IPS DF 19.7 (cell line): ENCODE measurements at places on chromosomes 12 and 14.

DNA sequence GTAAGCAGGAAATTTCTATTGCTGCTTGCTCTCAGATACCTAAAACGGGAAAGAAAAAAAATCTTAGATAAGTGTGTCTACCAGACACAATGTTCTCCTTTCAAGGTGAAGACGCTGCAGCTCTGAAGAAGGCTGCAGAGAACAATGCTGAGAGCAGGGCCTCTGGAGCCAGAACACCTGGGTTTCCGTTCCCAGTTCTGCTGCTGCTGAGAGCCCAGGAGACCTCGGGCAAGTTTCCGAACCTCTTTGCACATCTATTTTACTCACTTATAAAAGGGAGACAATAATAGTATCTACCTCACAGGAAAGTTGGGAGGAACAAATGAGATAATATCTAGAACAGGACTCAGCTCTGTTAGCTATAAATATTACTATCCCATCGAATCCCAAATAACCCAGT, 122.9 kb downstream of the TMTC1 start:
- no peak for DNase-seq

DNA sequence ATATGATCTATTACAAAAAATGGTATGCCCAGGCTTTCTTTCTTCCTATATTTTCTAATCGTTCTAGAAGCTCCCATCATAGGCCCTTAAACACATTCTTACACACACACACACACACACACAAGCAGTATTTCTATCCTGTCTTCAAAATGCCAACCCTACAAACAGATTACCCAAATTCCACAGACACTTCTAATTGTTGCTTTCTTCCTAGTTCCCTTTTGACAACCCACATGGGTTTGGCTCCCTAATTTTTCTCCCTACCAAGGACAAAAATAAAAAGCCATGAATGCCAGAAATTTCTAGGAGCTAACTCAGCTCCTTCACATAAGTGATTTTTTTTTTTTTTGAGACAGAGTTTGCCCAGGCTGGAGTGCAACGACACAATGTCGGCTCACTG, 60.3 kb upstream of the NTF3 start:
- DNase-seq: no peak

DNA sequence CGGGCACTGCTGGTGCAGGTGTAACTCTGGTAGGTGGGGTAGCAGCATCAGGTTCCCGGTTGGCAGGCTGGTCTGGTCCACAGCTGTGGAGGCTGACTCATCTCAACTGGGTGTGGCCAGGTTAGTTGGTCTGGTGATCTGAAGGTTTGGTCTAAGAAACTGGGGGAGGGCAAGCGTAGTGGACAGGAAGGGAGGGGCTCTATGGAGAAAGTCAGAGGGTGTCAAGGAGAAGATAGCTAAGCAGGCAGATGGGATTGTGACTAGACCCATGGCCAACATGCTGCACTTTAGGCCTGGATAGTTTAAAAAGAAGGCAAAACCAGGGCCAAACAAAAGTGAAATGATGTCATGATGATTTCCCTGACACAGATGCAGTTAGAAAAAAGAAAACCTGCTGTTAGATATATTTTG, 7.9 kb downstream of the TRIM9 start:
- DNase-seq: no peak

DNA sequence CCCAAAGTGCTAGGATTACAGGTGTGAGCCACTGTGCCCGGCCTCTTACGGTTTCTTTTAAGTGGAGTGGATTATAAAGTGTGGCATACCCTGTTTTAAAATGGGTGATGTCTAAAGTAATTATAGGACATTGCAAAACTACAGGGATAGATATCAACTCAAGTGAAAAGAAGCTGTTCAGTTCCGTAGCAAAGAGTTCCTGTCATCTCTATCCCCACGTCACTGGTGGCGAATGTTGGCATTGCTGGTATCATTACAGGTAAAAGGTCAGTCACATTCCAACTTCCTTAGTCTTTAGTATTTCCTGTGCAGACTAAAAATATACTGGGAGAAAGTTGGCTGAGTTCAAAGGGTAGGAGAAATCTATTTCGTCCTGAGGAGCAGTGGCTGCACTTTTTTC, 95.6 kb upstream of the SLC38A2 start:
- no peak for DNase-seq

GRCh38 chr14:69901113-69901951, 22.1 kb downstream of the SMOC1 start:
- DNase-seq: no peak

DNA sequence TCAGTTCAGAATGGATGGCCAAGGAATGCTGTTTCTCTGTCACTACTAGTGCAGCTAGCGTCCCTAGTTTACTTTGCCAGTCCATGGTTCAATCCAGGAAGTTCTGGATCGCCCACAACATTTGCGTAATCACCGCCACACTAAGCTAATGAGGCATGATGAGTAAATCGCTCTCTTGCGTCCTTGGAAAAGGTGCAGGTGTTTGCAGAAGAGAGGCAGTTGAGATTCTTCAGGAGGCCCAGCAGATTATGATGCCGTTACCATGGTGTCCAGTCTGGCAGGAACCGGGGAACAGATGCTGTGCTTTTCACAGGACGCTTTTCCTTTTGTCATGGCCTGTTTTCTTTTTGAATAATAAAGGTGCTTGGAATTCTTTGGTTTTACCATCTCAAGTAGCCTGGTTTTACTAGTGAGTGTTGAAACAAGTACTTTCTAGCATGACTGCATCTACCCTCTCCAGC, 9.0 kb downstream of the TPH2 start:
- DNase-seq: peak; percentile 97

DNA sequence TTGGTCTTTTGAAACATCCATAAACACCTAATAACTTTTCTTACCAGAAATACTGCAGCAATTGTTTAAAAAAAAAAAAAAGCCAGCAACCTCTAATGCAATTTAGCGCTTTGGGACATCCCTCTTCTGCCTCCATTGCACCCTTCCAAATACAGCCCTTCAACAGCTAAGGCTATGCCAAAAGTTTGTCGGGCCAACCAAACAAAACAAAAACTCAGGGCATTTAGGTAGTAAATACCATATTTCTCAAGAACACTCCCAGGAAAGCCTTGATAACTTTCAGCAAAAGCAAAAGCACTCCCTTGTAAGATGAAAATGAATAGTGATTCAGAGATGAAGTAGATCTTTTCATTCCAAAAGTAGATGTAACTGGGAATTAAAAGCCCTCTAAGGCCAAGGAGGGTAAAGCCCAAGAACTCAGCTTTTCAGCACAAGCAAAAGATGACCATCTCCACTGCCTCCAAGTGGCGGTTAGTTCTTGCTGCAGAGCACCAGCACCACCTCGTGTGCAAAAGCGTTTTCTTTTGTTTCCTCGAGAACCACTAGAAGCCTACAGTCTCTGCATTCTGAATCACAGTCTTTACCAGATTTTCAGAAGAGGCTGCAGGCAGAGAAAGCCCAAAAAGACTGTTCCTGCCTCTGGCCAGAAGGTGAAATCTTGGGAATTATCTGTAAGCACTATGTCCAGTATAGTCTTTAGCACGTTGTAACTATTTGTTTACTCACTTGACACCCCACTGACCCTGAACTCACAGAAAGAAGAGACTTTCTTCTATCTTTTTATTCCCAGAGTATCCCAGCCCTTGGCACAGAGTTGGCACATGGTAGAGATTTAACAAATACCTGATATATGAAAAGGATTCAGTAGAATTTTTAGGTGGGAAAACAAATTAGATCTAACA, 53.1 kb downstream of the SIX6 start:
- DNase-seq: peak; percentile 84

DNA sequence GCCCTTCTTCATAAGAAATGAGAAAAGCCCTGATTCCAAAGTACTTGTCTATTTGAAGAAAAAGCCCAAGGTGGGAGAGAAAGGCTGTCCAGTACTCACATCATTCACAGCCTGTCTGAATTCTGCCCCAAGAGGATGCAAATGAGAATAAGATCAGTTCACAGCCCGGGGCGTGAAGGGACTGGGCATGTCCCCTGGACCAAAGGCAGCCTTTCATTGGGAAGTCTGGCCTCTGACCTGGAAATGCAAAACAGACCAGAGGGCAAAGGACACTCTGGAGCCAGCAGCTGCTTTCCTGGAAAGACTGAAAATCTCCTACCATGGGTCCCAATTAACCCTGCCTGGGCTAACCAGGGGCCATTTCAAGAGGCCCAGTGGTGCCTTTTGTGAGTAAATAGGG, 191.2 kb upstream of the PELI2 start:
- DNase-seq: no peak

DNA sequence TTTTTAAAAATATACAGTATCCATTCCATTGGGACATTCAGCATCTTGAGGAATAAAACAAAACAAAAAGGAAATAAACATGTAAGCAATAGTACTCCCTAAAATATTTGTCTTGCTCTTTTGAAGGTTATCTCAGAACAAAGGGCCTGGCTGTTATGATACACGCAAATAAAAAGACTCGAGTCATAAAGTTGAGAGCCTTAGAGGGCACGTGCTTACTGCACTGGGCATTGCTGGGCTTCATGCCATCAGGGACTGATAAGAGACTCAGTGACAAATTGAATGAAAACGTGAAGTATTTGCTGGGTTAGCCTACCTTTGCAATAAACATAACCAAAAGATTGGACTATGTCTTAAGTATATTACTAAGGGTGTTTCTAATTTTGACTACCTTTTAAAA, 118.9 kb downstream of the SLC35F4 start:
- no peak for DNase-seq

GRCh38 chr12:124831590-124831989, 32.1 kb downstream of the SCARB1 start:
- no peak for DNase-seq

- no peak for DNase-seq
These were observed 65.3 kb downstream of the DPF3 start for GRCh38 chr14:72828604-72829003.

GRCh38 chr14:95318399-95319311, 1.1 kb downstream of the CLMN start:
- DNase-seq: no peak

- DNase-seq: no peak
These were observed 254.0 kb upstream of the STXBP6 start for GRCh38 chr14:25303934-25304333.

GRCh38 chr14:50936882-50937281, 7.4 kb downstream of the PYGL start:
- no peak for DNase-seq

DNA sequence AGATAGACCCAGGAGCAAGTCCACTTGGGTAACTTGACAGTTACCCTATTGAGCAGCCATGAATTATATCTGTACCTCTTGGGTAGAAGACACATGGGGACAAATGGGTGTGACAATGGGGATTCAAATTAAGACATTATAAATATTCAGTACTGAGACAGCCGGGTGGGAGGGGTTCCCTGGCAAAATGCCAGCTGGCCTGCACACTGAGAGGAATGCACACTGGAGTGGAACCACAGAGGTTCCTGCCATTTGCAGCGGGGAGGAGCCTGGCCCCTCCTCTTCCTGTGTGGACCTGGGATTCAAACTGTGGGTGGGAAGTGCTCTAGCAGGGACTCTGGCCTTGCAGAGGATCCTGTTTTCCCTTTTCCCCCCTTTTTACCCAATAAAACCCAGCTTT, 118.7 kb upstream of the CDKN3 start:
- no peak for DNase-seq

DNA sequence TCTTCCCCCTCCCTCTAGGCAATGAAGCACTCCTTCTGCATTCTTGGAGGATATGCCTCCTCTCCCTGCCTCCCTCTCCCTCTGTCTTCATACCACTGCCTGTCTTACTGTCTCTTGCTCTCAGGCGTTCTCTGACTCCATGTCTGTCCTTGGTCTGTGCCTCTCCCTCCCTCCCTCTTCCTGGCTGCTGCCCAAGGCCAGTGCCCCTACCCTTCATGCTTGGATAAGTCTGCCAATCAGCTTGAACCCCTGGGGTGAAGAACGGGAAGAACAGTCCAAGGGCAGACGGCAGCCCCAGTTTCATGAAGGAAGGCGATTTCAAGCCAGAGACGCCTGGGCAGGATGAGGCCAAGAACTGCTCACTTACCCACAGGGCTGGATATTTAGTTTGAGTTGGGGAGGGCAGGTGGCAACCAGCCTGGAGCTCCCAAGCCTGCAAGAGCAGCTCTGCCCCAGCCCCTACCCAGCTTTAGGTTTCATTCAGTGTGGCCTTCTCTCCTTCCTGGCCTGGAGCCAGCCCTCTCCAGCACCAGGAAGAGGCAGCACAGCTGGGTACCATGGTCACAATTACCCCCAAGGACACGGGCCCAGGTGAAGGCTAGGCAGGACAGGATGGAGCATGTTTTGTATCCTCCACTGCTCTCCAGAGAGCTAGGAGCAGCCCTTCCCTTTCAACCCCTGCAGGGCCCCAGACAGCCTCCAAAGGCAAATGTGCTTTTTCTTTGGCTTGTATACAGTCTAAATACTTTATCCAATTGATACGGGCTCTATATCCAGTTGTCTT, 35.8 kb upstream of the LTBP2 start:
- no peak for DNase-seq

DNA sequence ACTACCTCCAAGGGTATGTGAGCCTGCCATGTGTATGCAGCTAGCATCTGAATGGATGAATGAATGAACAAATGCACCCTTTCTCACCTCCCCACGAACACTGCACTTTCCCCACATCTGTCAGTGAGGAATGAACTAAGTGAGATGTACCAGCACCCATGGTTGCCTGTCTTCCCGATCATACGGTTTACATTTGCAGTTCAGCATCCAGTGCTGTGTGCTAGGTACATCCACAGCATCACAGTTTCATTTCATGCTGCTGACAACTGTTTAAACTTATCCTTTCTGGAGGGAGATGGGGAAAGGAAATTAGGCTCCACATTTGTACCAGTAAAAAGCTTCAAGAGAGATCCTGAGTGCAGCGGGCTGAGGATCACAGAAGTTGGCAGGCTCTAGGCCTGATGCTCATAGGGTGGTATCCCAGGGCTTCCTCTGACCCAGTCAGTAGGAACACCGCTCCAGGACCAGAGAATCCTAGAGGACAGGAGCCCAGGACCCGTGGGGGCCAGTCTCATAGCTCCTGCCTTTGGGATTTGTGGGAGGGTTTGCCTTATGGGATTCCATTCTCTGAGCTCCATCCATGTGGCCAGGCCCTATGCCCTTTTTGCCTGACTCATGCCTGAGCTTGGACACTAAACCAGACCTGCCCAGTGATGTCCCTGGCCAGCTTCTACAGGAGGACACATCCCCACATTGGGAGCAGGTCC, 294.5 kb downstream of the CACNA1C start:
- no peak for DNase-seq

DNA sequence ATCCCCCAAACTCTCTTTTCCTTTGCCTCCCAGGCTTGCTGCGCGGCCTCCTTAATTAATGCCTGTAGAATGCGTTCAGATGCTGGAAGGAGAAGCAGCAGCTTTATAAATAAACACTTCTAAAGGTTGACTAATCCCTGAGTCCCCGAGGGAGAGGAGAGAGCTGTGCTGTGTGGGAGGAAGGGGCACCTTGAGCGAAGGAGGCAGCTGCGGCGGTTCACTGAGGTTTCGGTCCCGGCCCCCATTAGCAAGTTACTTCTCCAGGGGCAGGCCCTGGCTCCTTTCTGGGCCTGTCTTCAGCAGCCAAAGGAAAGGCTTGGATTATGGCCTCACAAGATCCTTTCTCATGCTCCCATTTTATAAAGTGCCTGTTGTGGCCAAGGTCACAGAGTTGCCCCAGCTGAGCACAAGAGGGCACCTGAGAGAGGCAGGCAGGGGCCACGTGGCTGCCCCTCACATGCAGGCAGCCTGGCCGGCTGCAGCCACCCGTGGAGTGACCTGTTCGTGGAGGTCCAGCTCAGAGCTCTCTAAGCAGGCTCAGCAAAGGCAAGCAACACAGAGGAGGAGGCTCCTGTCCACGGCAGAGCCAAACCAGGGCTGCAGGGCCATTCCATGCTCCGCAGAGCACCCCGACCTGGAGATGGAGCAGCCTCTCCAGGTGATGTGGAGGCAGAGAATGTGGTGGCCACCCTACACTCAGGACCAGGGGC, 15.0 kb upstream of the CACNA2D4 start:
- no peak for DNase-seq
